H1 (cell line): ENCODE measurements at places on chromosomes 5 and 9. TPM values are rescaled to one million over a fixed set of nuclear protein-coding genes. Genes with fewer than 3 reads are reported as not detected.

GRCh38 chr5:170393958-170394357 is 4.8 kb upstream of the KCNMB1 start:
- H3K27ac ChIP-seq = no peak overlapping the region
- H3K4me1 ChIP-seq = peaks cover 24% of the 10 kb centered on the region
- no peaks in the 10 kb centered on the region for H3K36me3 ChIP-seq

DNA sequence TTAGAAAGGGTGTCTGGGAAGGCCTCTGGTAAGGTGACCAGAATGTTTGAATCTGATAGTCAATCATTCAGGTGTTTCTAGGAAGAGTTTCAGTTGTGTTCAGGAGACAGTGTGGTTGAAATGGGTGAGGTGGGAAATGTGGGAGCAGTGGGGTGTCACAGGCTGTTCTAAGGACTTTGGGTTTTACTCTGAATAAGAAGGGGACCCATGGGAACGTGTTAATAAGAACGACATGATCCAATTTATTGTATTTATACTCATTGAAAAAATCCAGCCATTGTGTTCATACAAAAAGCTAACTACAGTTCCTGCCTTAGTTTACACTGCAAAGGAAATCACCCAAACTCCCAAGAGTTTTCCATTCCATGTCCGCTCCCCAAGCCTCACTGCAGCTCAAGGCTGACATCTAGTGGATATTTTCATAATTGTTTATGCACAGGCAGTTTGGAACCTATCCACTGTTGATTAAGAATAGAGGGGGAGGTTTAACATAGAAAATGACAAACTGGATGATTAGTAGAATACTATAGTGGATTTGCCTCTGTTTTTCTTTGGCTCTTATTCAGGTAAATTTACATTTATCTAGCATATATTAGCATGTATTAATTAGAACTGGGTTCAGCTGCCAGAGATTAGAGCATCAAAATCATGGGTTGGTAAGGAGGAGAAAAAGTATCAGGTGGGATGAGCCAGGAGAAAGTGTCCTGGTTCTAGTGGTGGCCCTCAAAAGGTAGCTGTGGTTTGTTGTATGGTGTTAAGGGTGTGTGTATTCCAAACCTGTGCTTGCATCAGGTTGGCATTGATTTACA is 17.7 kb downstream of the CAVIN4 start:
- H3K27ac ChIP-seq = no peak overlapping the region
- peaks cover 14% of the 10 kb centered on the region for H3K4me1 ChIP-seq
- no peaks in the 10 kb centered on the region for H3K36me3 ChIP-seq
- DNase-seq = no peak
- no peaks in the 10 kb centered on the region for H3K27me3 ChIP-seq

- H3K36me3 ChIP-seq = no peaks in the 10 kb centered on the region
- DNase-seq = no peak
- peaks cover 2% of the 10 kb centered on the region for H3K4me1 ChIP-seq
These were observed 119.5 kb downstream of the HMHB1 start for GRCh38 chr5:143931476-143931875.

GRCh38 chr5:174482607-174483024 is 241.8 kb upstream of the MSX2 start:
- DNase-seq = no peak
- no peak overlapping the region for H3K27ac ChIP-seq
- H3K4me3 ChIP-seq = no peak overlapping the region
- H3K27me3 ChIP-seq = no peaks in the 10 kb centered on the region
- no peaks in the 10 kb centered on the region for H3K36me3 ChIP-seq

GRCh38 chr9:93670208-93671019 is 94.0 kb downstream of the PHF2 start:
- H3K36me3 ChIP-seq = no peaks in the 10 kb centered on the region
- no peaks in the 10 kb centered on the region for H3K4me1 ChIP-seq

DNA sequence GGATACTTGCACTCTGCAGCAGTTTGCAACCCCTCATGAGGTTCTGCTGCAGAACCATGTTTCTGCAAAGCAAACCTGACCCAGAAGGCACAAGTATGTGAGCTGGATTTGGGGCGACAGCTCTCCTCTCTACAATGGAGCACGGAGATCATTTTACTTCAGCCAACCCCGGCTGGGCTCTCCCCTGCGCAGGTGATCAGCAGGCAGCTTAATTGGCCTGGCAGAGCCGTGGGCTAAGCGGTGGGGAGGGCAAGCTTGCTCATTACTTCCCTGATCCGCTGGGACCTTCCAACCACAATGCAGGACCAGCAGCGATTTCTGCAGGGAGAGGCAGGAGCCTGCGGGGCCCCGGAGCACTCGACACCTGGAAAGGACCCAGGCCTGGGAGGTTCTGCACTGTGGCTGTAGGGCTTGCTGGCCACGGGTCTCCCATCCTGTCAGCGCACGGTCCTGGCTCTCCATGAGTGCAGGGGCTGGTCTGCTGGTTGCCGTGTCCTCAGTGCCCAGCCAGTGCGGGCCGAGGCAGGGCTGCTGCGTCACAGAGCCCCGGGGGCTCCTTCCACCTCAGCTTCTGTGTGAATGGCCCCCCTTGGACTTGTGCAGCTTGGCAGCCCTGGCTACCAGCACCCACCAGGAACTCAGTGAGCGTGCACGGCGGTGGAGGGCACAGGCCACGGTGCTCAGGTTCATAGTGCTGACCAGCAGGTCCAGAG is 51.8 kb upstream of the RAPGEF1 start:
- DNase-seq = no peak
- no peak overlapping the region for H3K27ac ChIP-seq
- H3K4me1 ChIP-seq = peaks cover 6% of the 10 kb centered on the region; the same call in 1 of the 2 replicates
- H3K27me3 ChIP-seq = no peaks in the 10 kb centered on the region
- H3K4me3 ChIP-seq = no peak overlapping the region
- H3K36me3 ChIP-seq = no peaks in the 10 kb centered on the region

DNA sequence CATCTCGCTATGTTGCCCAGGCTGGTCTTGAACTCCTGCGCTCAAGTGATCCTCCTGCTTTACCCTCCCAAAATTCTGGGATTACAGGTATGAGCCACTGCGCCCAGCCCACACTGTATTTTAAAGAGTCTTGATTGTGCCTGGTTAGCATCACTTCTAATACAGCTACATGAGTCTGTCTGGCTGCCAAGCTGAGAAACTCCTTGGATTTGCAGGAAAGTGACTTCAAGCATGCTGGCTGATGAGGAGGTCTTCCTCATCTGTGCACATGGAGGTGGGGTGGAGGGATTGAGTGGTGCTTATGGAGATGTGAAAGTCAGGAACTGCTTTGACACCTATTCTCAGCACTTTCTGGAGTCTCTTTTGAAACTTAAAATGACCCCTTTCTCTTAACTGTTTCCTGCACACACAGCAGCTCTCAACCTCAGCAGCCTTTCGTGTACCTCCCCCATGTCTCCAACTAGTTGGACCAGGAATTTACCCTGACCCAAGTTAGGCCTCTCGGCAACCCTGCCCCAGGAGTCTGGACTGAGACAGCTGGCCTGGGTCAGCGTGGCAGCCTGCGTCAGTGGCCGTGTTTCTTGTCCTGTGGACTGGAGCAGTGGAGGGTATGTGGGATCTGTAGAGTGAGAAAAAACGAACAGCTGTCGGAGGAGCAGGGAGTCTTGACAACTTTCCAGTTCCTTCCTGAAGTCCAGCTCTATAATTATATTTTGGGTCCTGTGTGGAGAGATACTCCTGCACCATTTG is 72.5 kb downstream of the ACER2 start:
- no peaks in the 10 kb centered on the region for H3K27me3 ChIP-seq
- H3K27ac ChIP-seq = no peak overlapping the region
- no peaks in the 10 kb centered on the region for H3K4me1 ChIP-seq
- no peak for DNase-seq

- DNase-seq = no peak
- H3K27ac ChIP-seq = no peak overlapping the region
- H3K4me3 ChIP-seq = no peak overlapping the region
- no peaks in the 10 kb centered on the region for H3K27me3 ChIP-seq
- H3K4me1 ChIP-seq = no peaks in the 10 kb centered on the region
These were observed 300.8 kb downstream of the CDH9 start for GRCh38 chr5:26737348-26738265.

DNA sequence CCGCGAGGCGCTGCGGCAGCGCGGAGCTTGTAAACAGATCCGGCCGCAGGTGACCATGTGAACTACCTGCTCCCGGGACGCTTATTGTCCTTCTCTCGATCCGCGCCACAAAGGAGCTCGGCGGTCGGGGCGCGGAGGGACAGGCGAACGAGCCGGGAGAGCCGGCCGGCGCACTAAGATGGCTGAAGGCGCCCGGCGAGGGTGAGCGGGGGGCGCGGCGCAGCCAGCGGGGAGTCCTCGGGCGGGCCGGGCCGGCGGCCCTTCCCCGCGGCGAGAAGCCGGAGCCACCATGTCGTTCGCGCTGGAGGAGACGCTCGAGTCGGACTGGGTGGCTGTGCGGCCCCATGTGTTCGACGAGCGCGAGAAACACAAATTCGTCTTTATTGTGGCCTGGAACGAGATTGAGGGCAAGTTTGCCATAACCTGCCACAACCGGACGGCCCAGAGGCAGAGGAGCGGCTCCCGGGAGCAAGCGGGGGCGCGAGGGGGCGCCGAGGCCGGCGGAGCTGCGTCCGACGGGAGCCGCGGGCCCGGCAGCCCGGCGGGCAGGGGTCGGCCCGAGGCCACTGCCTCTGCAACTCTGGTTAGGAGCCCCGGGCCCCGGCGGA is 535 bp downstream of the JMY start:
- DNase-seq = no peak
- peak overlapping the region; percentile 80 for H3K4me3 ChIP-seq
- no peaks in the 10 kb centered on the region for H3K36me3 ChIP-seq
- H3K27ac ChIP-seq = peak overlapping the region; percentile 92
- H3K4me1 ChIP-seq = no peaks in the 10 kb centered on the region
- no peaks in the 10 kb centered on the region for H3K27me3 ChIP-seq

GRCh38 chr5:68191083-68191791 is 24.3 kb upstream of the PIK3R1 start:
- DNase-seq = no peak
- H3K4me1 ChIP-seq = peaks cover 21% of the 10 kb centered on the region; the same call in 1 of the 2 replicates
- no peaks in the 10 kb centered on the region for H3K27me3 ChIP-seq
- no peak overlapping the region for H3K4me3 ChIP-seq
- H3K27ac ChIP-seq = no peak overlapping the region

DNA sequence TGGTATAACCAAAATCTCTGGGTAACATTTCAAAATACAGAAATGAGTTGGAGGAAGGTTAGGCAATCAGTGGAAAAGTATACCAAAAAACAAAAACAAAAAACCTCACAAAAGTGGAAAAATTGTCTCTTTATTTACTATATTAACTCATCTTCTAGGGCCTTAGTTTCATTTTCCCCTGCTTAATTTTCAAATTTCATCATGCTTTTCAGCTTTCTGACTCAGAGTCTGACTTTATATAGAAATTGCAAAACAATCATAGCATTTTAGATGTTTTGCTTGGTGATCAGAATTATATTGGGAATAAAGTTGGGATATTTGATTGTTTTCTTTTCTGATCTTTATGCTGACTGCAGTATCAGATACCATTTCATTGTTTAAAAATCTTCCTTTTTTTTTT is 257.0 kb upstream of the PRR16 start:
- no peak for DNase-seq
- H3K27ac ChIP-seq = no peak overlapping the region
- no peak overlapping the region for H3K4me3 ChIP-seq
- no peaks in the 10 kb centered on the region for H3K36me3 ChIP-seq
- H3K4me1 ChIP-seq = no peaks in the 10 kb centered on the region

DNA sequence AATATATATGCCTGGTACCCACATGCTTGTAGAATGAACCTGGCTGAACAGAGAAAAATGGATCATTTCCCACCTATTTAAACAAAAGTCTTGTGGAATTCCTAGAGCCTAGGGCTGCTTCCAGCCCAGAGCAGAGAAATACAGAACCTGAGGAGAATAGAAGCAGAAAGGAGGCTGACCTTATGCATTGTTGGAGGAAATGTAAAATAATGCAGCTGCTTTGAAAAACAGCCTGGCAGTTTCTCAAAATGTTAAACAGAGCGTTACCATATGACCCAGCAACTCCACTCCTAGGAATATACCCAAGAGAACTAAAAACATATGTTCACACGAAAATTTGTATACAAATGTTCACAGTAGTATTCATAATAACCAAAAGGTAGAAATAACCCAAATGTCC is 15.1 kb downstream of the MAPKAP1 start:
- peaks cover 2% of the 10 kb centered on the region for H3K27me3 ChIP-seq
- DNase-seq = no peak
- no peaks in the 10 kb centered on the region; the same call in none of the 2 replicates for H3K4me1 ChIP-seq
- H3K36me3 ChIP-seq = no peaks in the 10 kb centered on the region

DNA sequence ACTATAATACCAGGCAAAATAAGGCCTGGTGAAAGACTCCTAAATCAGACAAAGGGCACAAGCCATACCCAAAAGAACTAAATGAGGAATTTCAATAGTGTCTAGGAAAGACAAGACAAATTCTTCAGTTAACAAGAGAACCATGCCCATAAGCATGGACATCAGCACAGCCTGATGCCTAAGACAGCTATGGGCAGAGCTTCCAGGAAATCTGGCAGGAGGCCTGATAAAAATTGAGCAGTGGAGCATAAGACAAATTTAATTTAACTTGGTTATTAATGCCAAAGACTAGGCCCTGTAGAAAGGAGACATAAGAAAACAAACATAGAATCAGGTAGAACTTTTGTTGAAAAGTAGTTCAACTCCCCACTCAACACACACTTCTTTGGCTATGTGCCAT is 17.3 kb downstream of the KLHL3 start:
- H3K4me3 ChIP-seq = no peak overlapping the region
- no peaks in the 10 kb centered on the region for H3K4me1 ChIP-seq
- peaks cover 11% of the 10 kb centered on the region for H3K36me3 ChIP-seq
- no peaks in the 10 kb centered on the region for H3K27me3 ChIP-seq
- H3K27ac ChIP-seq = no peak overlapping the region
- DNase-seq = no peak

- no peaks in the 10 kb centered on the region for H3K36me3 ChIP-seq
- DNase-seq = no peak
- H3K4me3 ChIP-seq = no peak overlapping the region
- peaks cover 6% of the 10 kb centered on the region; the same call in 1 of the 2 replicates for H3K4me1 ChIP-seq
- no peaks in the 10 kb centered on the region for H3K27me3 ChIP-seq
- H3K27ac ChIP-seq = no peak overlapping the region
These were observed 5.9 kb upstream of the EGR1 start for GRCh38 chr5:138459311-138459933.

GRCh38 chr9:107792006-107792405 is 302.4 kb upstream of the KLF4 start:
- no peaks in the 10 kb centered on the region for H3K36me3 ChIP-seq
- H3K4me1 ChIP-seq = no peaks in the 10 kb centered on the region
- no peak for DNase-seq
- no peak overlapping the region for H3K4me3 ChIP-seq
- no peak overlapping the region for H3K27ac ChIP-seq
- H3K27me3 ChIP-seq = no peaks in the 10 kb centered on the region

DNA sequence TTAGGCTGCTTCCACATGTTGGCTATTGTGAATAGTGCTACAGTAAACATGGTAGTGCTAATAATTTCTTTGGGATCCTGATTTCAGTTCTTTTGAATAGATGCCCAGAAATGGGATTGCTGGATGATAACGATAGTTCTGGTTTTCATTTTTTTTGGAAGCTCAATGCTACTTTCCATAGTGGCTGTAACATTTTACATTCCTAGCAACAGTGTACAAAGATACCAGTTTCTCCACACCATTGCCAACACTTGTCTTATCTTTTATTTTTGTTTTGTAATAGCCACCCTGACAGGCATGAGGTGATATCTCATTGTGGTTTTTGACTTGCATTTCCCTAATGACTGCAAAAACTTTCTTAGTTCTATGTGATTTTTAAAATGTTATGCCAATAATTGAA is 68.8 kb upstream of the LRRC70 start:
- peaks cover 19% of the 10 kb centered on the region; the same call in 1 of the 2 replicates for H3K36me3 ChIP-seq
- no peaks in the 10 kb centered on the region for H3K27me3 ChIP-seq
- no peak for DNase-seq
- no peak overlapping the region for H3K27ac ChIP-seq

PLPPR1 gene
- 1.2 and 1.4 TPM in 2 replicates for total RNA-seq

CXXC5 gene
- total RNA-seq = 74.0 and 78.3 TPM in 2 replicates

LPCAT1 gene
- 260 and 266 TPM in 2 replicates for total RNA-seq

SPINK7 gene
- total RNA-seq = not detected in 2 replicates

TYRP1 gene
- not detected in 2 replicates for total RNA-seq

RMI1 gene
- total RNA-seq = 34.1 and 34.6 TPM in 2 replicates

PFN3 gene
- total RNA-seq = not detected in 2 replicates
